Activated CD4-positive, CD25-positive, alpha-beta regulatory T cell treated with anti-CD3 and anti-CD28 coated beads, Interleukin-2, amount 50 U/mL, for 16 hours (primary cell): ENCODE measurements at places on chromosomes 13 and 19.

GRCh38 chr13:95588134-95588533 is 35.6 kb downstream of the CLDN10 start:
- DNase-seq, result no peak

- DNase-seq, result no peak
Measured at GRCh38 chr19:3908266-3909054, 24.4 kb upstream of the NMRK2 start.

DNA sequence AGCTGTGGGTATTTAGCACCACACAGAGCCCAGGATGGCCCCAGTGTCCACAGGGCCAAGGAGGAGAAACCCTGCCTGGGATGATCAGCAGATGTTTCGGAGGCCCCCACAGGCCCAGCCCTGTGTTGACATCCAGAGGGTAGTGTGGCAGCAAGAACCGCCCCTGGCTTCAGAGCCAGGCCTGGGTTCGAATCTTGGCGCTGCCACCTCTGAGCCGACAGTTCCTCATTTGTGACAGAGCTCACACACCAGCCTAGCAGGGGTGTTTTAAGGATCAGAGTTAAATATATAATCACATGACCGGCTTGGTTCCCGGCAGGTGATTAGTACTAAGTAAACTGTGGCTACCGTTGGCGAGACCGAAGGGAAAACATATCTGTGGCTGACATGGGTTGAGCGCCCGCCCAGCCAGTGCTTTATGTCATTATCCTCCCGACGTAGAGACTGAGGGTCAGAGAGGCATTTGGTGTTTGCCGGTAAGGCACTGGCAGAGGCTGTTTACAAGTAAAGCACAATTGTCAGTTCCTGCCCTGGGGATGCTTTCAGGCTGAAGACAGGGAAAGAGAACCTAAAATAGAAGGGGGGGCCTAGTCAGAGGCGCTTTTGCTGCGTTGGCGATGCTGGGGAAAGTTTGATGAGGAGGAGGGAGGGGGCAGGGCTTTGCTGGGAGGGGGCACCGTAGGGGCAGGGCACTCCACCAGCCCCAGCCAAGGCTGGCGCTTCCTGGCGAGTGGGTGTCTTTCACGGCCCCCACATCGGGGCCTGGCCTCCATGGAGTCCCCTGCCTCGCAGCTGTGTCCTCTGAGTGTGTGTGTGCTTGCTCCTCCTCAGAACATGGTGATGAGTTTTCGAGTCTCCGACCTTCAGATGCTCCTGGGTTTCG is 4.8 kb downstream of the PIAS4 start:
- no peak for DNase-seq

- DNase-seq, result no peak
Measured at GRCh38 chr13:24168392-24168750, 7.9 kb downstream of the SPATA13 start.

DNA sequence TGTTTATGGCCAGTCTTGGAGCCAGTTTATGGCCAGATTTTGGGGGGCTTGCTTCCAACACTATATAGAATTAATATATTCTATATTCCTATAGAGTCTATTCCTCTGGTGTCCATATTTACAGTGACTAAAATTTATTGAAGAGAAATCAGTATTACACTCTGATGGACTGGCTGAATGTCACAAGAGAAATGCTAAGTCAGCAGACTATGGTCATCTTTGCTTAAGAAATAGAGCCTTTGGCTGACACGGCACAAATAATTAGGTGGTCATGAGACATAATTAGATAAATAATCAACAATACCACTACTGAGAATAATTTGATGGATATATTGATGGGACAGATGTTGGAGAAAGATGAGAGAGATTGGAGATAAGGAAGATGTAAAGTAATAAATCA is 272.9 kb downstream of the SLITRK5 start:
- DNase-seq, result no peak

DNA sequence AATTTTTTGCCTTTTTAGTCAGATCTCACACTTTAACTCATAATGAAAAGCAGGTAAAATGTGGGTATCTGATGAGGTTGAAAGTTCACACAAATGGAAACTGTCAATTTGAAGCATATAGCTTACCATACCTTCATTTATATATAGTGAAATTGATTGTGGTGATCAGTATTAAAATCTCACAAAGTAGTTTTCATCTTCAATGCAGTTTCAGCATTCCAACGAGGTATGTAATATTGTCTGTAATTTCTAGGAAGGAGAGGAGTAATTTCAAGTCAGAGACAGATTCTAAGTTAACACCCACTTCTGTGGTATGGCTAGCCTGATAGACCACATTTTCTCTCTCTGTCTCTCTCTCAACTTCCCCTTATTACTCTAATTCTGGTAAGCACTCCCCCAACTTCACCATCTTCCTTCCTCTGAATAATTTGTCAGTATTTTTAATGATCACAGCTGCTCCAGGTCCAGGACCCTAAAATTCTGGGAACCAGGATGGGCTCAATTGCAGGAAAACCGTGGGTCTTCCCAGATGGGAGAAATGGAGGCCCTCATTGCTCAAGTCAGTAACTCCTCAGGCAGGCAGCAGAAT is 455.7 kb downstream of the FGF9 start:
- DNase-seq, result no peak

DNA sequence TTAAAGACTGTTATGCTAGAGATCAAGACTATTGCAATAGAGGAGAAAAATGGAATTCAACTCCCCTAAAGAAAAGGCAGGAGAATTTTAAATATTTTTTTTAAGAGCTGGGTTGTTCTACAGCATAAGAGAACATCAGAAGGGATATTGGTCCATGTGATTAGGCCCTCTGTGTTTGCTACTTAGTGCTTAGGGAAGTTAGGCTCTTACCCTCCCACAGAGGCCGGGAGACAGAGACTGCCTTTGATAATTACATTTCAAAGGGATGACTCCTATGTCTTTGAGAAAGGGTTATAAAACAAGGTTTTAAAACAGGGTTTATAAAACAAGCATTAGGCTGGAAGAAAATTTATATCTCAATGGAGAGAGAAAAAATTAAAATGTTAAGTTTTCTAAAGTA is 1248.1 kb upstream of the PCDH20 start:
- DNase-seq, result no peak

- no peak for DNase-seq
Measured at GRCh38 chr13:105783261-105783660, 752.2 kb downstream of the EFNB2 start.

DNA sequence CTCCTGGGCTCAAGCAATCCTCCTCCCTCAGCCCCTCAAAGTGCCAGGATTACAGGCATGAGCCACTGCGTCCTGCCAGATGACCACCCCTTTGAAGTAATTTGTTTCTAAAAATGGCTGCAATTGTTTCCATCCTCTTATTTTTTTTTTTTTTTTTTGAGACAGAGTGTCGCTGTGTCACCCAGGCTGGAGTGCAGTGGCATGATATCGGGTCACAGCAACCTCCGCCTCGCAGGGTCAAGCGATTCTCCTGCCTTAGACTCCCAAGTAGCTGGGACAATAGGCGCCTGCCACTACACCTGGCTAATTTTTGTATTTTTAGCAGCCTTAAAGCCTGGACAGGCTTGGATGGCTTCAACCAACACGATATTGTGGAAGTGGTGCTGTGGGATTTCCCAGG is 22.3 kb upstream of the DPP9 start:
- no peak for DNase-seq

DNA sequence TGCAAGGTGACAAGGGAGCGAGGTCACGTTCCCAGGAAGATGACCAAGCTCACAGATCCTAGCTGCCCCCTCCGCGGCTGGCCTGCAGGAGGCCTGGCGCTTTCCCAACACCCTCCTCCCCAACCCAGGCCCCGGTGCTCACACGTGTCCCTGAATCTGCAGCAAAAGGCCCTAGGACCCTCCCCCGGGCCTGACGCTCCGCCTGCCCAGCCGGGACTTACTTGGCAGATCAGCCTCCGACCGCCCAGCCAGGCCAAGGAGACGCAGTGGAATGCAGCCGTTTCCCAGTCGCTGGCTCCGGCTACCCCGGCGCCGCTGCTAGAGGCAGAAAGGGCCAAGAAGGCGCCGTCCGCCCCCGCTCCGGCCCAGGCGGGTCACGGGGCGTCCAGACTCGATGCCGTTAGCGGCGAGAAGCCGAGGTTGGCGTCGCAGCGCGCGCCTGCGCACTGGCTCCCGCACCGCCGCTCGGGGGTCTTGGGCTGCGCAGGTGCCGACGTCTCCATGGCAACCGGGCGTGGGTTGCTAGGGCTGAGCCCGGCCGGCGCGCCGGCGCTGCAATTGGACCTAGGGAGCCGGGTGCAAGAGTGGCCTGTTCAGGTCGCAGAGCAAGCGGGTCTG is at the start of gene PNMA8A:
PNMA8A (minus strand) TSS at position 448 of the 618 bp plus-strand sequence. CDS start 528 bp downstream, outside the sequence.
- no peak for DNase-seq

DNA sequence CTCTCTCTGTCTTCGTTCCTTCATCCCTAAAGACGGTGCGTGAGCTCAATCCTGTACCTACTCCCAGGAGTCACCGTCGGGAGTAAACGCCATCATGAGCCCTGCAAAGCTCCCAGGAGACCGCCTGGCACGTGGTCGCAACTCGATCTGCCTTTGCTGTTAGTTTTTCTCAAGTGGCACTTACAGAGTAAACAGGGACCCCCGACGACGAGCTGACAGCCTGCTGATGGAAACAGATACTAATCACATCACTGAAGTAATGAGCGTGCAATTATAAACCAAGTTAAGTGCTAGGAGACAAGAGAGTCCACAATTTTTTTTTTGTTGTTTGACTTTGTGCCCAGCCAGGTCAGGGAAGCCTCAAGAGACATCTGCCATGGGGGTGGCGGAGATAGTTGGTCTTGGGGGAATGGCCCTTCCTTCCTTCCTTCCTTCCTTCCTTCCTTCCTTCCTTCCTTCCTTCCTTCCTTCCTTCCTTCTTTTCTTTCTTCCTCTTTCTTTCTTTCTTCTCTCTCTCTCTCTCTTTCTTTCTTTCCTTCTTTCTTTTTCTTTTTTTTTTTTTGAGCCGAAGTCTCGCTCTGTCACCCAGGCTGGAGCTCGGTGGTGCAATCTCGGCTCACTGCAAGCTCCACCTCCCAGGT is 23.6 kb downstream of the CACNG6 start:
- DNase-seq, result no peak

- DNase-seq, result no peak
Measured at GRCh38 chr13:34459856-34460255, 482.2 kb upstream of the NBEA start.

- no peak for DNase-seq
Measured at GRCh38 chr13:27208514-27208913, 36.9 kb upstream of the USP12 start.

DNA sequence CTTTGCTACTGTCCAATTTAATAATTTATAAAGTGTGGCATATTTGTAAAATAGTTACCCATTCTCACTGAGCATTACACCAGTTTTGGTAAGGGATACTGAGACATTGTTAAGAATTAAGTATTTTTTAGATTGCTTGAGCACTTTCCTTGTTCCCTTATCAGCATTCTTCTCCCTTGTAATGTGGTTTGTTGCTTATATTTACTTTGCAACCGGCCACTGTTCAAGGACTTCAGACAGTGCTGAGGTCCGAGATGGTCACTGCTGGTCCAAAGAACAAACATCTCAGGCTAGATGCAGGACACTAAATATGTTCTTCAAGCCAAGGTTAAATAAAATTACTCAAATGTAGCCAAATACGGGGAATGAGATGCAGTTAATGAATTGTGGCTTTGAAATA is 161.4 kb downstream of the TM9SF2 start:
- DNase-seq, result no peak

- DNase-seq, result no peak
Measured at GRCh38 chr13:25180775-25181537, 8.9 kb upstream of the AMER2 start.

DNA sequence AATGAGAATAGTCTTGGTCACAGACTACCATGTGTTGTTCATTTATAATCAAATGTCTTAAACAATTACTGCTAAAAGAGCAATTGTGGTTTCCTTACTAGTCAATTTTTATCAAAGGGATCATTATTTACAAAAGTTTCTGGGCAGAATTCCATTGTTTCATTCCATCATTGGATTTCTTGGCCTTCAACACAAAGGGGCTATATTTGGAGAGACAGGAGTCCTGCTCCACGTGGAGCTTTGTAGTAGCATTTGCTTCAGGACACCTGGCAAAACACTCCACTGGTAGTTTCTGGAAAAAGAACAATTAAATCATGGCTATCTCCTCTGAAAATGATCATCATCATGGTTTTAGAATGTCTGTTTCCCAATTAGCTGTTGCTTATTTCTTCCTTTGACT is 22.3 kb upstream of the STARD13 start:
- DNase-seq, result no peak

DNA sequence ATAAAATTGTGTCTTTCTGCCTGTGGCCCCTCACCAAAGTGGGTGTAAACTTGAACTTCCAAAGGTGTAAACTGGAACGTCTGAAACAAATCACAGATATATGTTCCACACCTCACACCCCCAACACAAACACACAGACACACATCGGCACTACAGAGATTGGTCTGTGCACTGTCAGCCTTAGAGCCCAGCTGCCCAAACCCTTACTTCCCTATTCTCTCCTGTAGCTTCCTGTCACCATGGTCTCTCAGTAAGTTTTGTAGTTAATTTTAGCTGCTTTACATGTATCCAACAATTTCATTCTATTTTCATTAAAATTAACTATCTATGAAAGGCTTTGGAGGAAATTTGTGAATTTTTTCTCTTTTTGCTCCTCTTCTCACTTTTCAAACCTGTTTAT is 5.4 kb downstream of the TM9SF2 start:
- DNase-seq, result no peak

- no peak for DNase-seq
Measured at GRCh38 chr13:64810750-64811149, 2419.4 kb downstream of the PCDH9 start.

- no peak for DNase-seq
Measured at GRCh38 chr13:100634696-100635095, 39.9 kb downstream of the TMTC4 start.

GRCh38 chr13:51425410-51426042 is 27.3 kb downstream of the INTS6 start:
- DNase-seq, result no peak
